Ovary (tissue), 10 donors: ENCODE measurements at places on chromosomes 7 and 10. TPM values are rescaled to one million over a fixed set of nuclear protein-coding genes. Genes with fewer than 3 reads are reported as not detected.
A peak's percentile ranks its signal among the peaks of the same experiment; 100 is the strongest.

KNDC1 gene
- 34.9 TPM for total RNA-seq

MYO3A gene
- total RNA-seq: 0.07 TPM

MYPN gene
- not detected for total RNA-seq

ICA1 gene
- 4.3 TPM for total RNA-seq

SPDYE9 gene
- total RNA-seq: not detected

FOXI2 gene
- total RNA-seq: not detected

HNRNPF gene
- total RNA-seq: 166 TPM

DNA sequence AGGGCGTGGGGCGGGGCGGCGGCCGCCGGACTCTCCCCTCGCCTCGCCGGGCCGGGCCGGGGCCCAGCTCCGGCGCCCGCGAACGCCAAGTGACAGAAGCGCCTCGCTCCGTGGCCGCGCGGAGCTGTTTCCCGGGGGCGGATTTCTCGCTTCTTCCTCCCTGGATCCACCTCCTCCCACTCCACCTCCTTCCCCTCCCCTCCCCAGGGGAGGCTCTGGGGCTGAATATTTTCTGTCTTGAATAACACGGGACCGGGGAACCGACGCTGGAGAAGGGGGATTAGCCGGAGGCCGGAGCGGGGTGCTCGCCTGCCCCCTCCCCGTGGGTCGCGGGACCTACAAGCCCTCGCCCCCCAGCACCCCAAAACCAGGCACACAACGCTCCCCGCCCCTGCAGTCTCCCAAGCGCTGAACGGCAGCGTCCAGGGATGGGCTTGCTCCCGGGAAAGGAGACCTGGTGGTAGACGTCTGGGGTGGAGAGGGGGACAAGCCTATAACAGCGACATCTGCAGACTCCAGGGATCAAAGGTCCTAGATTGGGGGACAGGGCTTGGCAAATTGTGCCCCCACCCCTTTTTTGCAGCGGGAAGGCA lies at the start of gene ARHGAP21:
TSS of gene ARHGAP21 (minus strand) at position 100 of the 593 bp plus-strand sequence. CDS start 1,988 bp downstream, outside the sequence.
- peak; percentile 78 for DNase-seq
